ENCODE measurements at places on chromosomes 6 and 20.

DNA sequence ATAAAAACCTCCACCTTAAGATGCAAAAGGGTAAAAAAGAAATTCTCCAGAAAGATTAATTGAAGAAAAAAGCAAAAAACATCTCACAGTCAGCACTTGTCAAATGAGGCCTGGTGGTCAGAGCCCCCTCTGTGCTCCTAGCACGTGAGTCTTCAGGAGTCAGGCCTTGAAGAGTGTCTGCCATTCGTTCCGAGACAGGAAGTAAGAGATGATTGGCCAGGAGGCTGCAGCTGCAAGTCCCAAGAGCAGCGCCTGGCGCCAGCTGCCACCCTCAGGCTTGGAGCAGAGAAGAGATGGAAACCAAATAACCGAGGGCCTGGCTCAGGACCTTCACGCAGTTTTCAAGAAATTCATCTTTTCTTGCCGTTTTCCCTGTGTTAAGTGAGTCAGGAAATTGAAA, 65.0 kb downstream of the FAM120B start:
- DNase-seq = no peak

DNA sequence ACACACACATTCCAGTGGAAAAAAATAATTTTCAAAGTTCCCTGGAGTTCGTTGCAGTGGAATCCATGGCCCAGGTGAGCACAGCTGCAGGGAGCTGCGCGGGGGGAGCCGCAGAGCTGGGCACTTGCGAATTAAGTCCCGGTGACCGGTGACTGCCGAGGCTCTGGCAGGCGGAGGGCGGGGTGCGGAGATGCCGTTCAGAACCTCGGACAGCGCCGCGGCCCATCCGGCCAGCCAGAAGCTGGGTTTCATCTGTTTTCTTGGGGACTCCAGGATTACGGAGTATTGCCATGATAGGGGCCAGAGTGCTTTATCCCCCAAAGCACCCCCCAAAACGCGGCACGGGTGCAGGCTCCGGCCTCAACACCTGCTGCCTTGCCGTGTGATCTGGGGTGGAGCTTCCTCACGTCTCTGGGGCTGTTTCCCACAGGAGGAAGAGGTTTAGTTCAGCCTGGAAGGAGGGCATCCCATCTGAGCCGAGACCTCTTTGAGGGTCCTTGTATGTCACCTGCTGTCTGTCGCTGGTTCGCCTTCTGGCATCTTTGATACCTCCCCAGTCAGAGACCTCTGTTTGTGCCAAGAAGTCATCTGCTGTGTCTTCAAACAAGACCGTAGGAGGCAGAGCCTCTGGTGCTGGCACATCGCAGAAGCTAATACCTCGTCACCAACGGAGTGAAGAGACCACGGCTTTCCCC, 99.4 kb downstream of the YTHDF1 start:
- no peak for DNase-seq

- no peak for DNase-seq
Measured at GRCh38 chr6:45191414-45191813, 136.7 kb upstream of the RUNX2 start.

DNA sequence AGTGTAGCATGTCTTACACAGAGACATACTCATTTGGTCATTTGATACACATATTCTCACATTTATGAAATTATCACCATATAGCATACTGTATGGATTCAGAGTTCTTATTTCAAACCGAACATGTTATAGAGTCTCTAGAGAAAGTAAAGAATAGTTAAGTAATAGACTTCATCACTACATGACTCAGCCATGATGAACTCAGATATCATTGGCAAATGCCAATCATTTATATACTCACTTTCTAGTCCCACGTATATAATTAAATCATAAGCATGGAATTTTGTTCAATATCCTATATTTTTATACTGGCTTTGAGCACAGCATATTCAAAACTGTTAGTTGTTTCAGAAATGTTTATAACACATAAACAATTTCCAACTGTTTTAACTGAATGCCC, 749.9 kb downstream of the HACE1 start:
- DNase-seq = no peak

DNA sequence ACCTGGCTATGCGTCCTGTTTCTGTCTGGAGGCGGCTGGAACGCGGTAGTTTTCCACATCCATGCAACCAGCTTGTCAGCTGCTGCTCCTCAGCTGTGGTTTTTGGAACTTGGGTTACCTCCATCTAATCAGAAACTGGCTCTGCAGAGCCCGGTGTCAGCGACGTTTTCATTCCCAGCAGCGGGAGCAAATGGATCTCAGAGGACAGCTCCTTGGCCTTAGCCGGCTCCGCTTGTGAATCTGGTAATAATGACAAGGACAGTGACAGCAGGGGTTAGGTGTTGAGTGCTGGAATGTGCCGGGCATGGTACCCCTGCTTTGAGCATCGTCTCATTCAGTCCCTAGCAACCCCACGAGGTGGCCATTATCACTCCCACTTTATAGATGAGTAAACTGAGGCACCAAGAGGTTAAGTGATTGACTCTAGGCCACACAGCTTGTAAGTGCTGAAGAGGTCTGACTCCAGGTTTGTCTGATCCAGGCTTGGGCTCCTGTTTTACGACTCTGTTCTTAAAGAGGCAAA, 1.3 kb downstream of the SLCO4A1 start:
- no peak for DNase-seq

- DNase-seq = no peak
Measured at GRCh38 chr20:47352332-47353238, 3.9 kb downstream of the ZMYND8 start.

- DNase-seq = no peak
Measured at GRCh38 chr6:156767603-156768467, 9.3 kb upstream of the ARID1B start.

DNA sequence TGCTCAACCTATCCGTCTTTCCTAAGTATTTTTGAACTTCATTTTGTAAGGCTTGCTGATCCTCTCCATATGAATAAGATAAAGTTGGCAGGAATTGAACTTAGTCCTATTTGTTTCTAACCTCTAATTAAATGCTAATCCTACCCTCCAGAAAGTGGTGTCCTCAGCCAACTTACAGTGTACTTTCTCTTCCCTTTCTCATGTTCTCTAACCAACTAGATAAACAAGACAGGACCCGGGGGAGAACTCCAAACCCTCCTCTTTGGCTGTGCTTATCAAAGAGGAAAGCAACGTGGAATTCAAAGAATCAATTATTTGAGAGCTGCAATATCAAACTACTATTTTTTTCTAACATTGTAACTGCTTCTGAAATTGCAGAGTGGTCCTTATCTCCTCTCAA, 56.5 kb upstream of the NRSN1 start:
- DNase-seq = no peak

DNA sequence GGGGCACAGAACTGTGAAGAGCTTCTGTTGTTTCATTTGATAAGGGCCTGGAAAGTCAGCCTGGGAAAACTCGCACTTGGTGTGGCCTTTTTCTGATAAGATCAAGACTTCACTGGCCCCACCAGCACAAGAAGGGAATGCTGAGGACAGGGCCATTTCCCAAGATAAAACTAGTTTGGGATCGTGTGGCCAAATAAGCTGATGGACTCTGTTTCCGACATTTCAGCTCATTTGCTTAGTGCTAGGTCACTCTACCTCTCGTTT, 116.0 kb downstream of the CLIC5 start:
- DNase-seq = no peak

GRCh38 chr20:17495826-17496225, 35.4 kb downstream of the BFSP1 start:
- no peak for DNase-seq

DNA sequence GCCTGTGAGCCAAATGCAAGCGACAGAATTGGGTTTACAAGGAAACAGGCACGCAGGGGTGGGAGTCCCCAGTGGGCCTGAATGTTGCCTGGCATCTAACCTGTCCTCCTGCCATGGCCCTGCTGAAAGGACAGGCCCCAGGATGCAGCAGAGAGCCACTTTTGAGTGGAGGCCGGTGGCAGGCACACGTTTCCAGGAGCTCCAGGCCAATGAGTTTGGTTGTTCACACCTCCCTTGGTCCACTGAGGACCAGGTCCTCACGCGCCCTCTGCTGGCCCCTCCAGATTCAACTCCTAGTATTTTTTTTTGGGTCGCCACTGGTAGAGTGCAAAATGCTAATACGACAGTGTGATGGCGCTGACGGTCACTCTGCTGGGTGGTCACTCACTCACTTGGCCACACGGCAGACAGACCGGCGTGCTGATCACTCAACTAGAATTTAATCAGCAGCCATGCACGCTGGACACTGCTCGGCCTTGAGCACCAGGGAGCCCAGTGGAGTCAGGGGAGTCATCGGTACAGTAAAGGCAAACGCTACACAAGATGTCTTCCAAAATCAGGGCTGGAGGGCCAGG, 81.7 kb upstream of the NFATC2 start:
- peak; percentile 18 for DNase-seq

- no peak for DNase-seq
Measured at GRCh38 chr6:43391440-43392031, 22.1 kb upstream of the ZNF318 start.

DNA sequence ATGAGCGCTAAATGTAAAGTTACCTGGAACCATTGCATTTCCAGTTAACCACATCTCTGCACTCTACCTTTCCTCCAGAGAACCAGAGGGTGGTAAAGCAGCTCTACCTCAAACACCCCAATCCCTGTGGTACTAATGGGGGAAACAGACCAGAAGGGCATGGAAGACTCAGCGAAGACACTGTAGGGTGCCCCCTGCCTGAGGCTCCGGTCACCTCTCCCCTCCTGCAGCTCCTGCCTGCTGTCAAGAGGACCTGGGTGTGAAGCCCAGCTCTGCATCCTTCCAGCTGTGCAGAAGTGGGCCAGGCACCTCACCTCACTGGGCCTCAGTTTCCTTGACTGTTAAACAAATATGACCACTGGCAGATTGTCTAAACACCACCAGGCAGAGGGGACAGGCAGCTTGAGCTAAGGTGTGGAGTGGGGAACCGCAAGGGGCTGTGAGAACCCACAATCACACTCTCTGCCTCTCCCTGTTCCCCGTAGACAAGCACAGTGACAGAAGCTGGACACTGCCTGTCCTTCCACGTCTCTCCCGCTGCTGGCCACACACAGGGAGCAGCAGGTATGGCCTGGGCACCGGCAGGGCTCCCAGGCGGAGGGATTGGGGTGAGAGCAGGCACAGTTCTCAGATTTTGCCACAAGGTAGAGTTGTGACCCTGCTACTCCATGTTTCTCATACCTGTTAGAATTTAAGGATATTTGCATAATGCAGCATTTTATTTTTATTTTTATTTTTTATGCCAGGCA, 9.1 kb upstream of the BPIFA2 start:
- DNase-seq = no peak

DNA sequence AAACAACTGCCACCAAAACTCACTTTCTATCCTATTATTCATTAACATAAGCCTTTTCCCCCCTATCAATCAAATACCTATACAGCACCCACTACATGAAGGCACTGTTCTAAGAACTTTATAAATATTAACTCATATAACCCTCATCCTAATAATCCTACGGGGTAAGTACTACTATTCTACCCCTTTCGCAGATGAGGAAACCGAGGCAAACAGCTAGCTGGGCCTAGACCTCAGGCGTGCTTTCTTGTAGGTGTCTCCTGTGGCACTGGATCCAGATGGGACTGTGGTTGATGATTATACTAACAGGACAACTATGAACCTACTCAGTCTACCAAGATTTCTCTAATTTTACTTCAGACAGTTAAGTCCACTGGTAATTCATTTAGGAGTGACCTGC, 131.6 kb downstream of the ZMYND8 start:
- DNase-seq = no peak

GRCh38 chr6:3749977-3750316, 1.6 kb downstream of the PXDC1 start:
- peak; percentile 45 for DNase-seq

DNA sequence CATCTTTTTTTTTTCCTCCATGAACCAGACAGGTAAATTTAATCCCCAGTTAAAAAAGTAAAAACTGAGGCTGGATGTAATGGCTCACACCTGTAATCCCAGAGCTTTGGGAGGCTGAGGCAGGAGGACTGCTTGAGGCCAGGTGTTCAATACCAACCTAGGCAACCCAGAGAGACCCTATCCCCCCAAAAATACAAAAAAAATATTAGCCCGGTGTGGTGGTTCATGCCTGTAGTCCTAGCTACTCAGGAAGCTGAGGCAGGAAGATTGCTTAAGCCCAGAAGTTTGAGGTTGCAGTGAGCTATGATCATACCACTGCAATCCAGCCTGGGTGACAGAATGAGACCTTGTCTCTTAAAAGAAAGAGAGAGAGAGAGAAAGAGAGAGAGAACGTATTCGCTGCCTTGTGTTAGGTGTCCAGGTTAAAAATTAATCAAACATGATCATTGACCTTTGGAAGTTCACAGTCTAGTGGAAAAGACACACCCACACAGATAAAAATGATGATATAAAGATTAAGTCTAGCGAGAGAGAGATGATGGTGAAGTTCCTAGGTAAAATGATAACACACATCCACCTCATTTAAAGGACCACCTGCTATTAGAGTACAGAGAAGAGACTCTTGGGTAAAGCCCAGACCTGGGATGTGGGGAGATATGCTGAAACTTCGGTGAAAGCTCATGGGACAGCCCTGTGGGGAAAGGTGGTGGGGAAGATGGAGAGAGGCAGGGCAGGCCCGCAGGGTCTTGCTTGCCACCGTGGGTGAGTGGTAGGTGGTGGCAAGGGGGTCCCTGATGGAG, 4.8 kb upstream of the NHSL1 start:
- no peak for DNase-seq

DNA sequence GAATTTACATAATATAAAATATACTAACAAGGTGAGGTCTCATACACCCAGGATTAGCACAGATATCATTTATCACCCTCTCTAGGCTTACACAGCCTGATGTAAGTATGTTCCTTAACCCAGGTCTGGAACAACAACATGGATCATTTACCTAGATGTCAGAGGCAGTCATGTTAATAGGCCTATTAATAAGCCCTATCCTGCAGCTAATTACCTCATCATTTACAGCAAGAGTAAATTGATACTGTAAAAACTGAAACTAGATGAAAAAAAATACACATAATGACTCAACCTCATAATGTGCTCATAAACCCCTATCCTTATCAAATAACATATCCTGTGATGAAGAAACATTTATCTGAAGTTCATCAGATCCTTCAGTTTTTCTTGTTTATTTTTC, 334.3 kb upstream of the MANEA start:
- DNase-seq = no peak

GRCh38 chr6:10248378-10248843, 166.5 kb downstream of the TFAP2A start:
- no peak for DNase-seq

DNA sequence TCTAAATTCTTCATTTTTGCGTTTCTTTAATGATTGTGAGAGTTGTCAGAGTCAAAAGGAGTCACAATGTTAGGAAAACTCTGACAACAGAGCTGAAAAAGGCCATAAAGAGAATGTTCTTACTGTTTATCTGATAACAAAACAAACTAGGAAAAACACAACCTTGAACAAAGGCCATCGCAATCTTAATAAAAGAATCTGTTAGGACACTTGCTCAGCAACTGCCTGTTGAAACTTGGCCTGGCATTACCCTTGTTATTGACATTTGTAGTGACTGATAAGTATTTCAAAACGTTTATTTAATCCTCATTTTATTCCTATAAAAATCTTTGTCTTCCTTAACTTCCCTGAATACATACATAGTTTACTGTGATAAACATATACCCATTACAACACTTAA, 15.7 kb downstream of the GSTA1 start:
- no peak for DNase-seq

- no peak for DNase-seq
Measured at GRCh38 chr6:25303254-25303653, 24.1 kb downstream of the CARMIL1 start.

Data from tibial nerve (tissue), 4 donors.